T1000 (cell line): ENCODE measurements at places on chromosomes 1 and 21.

GRCh38 chr1:238340989-238341388, 450.3 kb upstream of the ZP4 start:
- no peak for DNase-seq

GRCh38 chr1:109394591-109395281, 3.0 kb downstream of the SORT1 start:
- no peak for DNase-seq

DNA sequence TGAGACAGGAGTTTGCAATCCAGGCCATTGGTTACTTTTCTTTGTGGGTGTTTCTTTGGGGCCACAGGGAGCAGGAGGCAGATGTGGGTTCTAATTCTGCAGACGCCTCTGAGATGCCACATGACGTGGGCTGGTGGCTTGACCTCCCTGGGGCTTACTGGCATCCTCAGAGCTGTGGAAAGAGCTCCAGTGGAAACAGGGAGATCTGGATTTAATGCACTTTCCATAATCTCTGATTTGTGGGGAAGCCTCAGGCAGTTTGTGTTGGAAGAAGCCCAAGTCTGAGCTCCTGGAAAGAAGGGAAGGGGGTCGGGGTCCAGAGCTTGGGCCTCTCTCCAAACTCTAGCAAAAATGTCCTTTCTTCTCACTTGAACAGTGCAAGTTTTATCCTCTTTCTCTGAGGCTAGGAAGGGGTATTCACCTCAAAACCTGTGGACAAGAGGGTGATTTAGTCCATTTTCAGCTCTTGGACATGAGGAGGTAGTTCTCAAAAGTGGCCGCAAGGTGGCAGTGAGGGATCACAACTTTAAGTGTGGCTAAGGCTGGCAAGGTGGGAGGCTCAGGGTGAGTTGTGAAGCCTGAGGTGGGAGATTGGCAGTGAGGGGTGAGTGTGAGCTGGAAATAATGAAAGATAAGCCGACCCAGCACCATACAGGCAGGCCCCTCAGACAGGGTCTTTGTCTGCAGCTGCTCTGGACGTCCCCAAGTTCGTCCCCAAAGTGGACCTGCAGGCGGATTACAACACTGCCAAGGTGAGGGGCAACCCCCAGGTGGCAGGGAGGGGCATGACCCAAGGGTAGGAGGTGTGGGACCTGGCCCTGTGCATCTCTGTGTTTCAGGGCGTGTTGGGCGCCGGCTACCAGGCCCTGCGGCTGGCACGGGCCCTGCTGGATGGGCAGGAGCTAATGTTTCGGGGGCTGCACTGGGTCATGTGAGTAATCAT, 9.2 kb downstream of the IKBKE start:
- peak; percentile 66 for DNase-seq

GRCh38 chr1:17265162-17265561, 16.3 kb downstream of the PADI3 start:
- no peak for DNase-seq

GRCh38 chr1:22201023-22201422, 58.1 kb upstream of the WNT4 start:
- no peak for DNase-seq

DNA sequence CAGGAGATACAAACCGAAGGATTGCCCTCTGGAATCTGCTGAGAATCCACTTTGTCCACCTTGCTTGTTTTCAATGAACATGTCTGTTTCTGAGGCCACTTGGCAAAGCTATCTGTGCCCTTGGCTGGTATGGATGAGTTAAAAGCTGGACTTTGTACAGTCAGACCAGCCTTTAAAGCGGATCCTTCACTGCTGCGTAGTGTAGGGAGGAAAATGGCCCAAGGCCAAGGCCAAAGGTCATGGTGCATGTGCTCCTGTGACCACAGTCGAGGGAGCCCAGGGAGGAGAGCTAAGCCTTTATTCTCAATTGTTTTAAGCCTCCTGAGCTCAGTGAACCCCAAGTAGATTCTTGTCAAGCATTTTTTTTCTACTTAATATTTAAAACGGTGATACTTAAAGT, 37.0 kb downstream of the KCNJ15 start:
- DNase-seq: no peak
